Spinal cord (tissue), 10 donors: ENCODE measurements at places on chromosomes 16 and 17. TPM values are rescaled to one million over a fixed set of nuclear protein-coding genes. Genes with fewer than 3 reads are reported as not detected.

DNA sequence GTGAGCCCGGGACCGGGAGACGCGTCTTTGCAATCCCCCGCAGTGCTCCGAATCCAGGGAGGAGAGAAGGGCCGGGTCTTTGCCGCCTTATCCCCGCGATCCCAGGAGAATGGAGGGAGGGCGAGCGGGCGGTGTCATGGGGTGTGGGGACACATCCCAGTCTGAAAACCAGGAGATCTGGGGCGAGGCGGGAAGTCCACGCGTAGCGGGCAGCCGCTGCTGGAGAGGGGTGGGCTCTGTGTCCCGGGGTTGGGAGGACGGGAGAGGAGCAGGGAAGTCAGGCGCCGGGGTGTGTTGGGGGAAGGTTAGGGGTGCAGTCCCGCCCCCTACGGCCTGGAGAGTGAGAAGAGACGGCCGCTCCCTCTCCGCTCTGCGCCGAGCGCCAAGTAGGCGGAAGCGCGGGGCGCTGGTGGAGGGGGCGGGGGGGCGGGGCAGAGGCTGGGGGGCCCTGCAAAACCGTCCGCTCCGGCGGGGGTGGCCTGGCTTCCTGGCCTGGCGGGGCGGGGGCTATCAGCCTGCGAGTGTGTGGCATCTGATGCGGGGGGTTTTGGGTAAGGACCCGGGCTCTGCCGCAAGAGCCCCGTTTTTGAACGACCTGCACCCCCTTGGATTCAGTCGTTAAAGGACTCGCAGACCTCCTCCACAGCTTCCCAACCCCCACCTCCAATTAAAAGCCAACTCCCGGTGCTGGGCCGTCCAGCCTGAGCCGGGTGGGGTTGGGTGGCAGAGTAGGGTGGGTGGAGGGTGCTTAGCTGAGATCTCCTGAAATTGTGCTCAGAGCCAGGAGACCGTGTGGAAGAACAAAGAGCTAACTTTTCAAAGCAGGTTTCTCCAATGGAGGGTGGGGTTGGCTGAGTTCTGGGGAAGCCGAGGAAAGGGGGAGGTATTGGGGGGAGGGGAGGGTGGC, 654 bp downstream of the LASP1 start:
- DNase-seq = peak; percentile 81

DNA sequence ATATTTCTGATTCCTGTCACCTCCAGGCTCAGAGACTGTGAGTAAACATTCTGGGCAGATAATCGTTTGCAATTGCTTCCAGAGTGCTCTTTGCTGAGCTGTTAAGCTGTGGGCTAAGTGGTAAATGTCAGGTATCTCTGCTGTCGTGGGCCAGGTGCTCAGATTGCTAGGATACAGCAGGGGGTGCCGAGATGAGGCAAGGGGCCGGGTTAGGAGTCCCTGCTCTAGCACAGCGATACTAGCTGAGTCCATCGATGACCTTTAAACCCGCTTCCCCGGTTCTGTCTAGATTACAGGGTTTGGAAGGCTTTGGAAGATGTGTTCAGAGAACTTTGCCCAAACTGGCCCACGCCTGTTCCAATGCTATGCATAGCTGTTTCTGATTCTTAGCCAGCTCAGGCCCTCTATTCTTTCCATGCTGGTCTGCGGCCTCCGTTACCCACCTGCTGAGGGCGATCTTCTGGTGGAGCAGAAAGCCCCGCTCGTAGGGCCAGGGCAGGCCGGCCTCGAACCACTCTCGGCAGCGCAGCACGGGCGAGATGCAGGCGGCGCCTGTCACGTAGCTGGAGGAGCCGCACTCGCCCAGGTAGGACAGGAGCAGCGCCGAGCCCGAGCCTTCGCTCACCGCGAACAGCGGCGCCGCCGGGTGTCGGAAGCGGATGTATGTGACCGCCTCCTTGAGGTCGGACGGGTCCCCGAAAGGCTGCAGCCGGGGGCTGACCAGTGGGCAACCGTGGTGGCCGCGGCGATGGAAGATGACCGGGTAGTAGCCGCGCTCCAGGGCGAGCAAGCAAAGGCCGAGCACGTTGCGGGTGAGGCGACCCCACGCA, 979 bp downstream of the ABHD15 start:
- no peak for DNase-seq

- DNase-seq = no peak
Measured at GRCh38 chr17:61054436-61054835, 345.2 kb upstream of the TBX2 start.

GRCh38 chr16:3564130-3564888, 12.9 kb downstream of the NLRC3 start:
- no peak for DNase-seq

GAS7 gene
- 51.8 TPM for total RNA-seq

PRRT2 gene
- 24.4 TPM for total RNA-seq

TEKT3 gene
- total RNA-seq = 1.7 TPM
